ENCODE measurements at places on chromosomes 3 and 15. TPM values are rescaled to one million over a fixed set of nuclear protein-coding genes. Genes with fewer than 3 reads are reported as not detected.

The ZNF80 gene
- total RNA-seq = not detected

The DPPA2 gene
- not detected for total RNA-seq

The ACKR2 gene
- total RNA-seq = 0.16 TPM

The SPATA12 gene
- not detected for total RNA-seq

The PARP6 gene
- 54.6 TPM for total RNA-seq

The RTP4 gene
- total RNA-seq = not detected

The GHSR gene
- not detected for total RNA-seq

The LMAN1L gene
- not detected for total RNA-seq

The ZNF621 gene
- 10.9 TPM for total RNA-seq

The NMNAT3 gene
- 2.3 TPM for total RNA-seq

The CCR8 gene
- not detected for total RNA-seq

The GREM1 gene
- 3.4 TPM for total RNA-seq

The PLD1 gene
- 6.6 TPM for total RNA-seq

The TNFSF10 gene
- total RNA-seq = 4.7 TPM

The UCN2 gene
- total RNA-seq = not detected

The GPR156 gene
- total RNA-seq = 5.6 TPM

The TAGLN3 gene
- 151 TPM for total RNA-seq

The CSPG4 gene
- total RNA-seq = 5.5 TPM

The CHRFAM7A gene
- total RNA-seq = 3.9 TPM

The CLRN1 gene
- total RNA-seq = not detected

The CCR3 gene
- total RNA-seq = not detected

The LRRIQ4 gene
- total RNA-seq = 0.31 TPM
